ENCODE measurements at places on chromosomes 13 and 19. TPM values are rescaled to one million over a fixed set of nuclear protein-coding genes. Genes with fewer than 3 reads are reported as not detected.

- no peak for DNase-seq
Observed at GRCh38 chr19:5204212-5204611, 136.4 kb downstream of the PTPRS start.

PLPPR3 gene
- 24.0 TPM for polyA plus RNA-seq

DNA sequence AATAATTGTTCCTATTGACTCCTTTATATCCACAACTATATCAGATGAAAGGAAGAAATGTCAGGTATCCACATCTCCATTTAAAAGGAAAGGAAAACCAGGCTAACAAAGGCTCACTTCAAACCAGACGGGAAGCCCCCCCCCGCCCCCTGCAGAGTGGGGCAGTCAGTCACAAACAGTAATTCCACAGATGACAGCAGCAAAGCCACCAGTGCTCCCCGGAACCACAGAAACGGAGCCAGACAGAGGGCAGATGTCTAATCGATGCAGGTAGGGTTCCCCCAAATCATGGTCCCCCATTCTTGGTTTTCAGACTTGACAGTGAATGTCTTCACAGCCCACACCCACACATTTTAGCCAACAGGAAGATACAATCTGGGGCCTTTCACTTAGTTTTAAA lies 100.8 kb downstream of the STK24 start:
- DNase-seq: no peak

DNA sequence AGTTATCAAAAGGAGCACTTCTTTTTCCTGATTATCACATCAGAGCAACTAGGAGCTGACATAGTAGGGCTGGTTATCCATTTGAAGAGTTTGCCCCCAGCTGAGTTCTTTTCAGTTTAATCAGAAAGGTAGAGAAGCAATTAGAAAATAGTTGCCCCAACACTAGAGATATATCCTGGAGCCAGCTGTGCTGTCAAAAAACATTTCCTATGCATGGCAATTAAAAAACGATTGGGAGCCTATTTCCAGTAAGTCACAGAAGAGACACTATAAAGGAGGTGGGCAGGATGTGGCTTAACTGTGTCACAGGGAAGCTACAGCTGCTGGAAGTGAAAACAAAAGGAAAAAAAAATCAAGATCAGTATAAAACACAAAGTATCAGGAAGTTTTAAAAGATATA lies 155.7 kb upstream of the SLITRK1 start:
- DNase-seq: no peak

GRCh38 chr13:59415498-59415897 lies 748.2 kb downstream of the DIAPH3 start:
- no peak for DNase-seq

DNA sequence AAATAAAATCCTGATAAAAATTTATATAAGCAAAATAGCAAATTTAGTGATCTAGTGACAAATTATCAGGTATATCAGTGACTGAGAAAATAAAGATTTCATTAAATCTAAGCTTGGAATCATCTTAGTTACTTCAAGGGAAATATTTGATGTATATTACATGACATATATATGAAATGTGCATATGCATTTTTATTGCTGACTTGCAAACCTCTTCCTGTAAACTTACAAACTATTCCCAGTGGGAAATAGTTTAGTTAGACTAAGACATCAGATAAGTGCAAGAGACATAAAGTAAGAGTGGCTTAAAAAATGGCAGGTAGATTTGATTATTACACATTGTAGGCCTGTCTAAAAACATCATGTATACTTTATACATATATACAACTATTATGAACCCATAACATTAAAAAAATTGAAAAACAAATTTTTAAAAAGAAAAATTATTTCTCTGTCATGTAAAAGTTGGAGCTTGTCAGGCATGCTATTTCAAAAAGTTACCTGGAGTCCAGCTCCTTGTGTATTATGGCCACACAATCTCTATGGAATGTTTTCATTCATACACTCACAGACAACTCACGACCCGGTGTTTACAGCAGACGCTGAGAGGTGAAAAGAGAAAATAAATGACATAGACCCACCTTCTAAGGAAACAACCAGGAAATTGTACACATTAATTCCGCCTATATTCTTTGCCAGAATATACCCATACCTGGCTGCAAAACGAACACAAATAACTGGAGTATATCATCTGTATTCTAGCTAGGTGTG lies 724.5 kb downstream of the SLITRK6 start:
- no peak for DNase-seq

DNA sequence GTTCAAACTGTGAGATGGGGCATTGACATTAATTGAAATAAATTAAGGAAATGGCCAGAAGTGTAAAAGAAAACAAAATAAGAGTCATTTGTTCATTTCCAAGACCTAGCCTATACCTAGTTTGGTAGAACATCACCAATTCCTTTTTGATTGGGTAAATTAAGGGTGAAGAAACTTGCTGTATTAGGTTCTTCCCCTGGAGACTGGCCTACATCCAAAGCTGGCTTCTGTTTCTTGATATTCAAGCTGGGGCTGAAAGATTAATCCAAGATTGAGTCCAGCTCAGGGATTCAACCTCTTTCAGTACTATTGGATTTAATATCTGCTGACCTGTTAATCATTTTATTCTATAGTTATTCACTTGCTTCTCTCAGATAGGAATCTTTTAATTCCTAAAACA lies 183.2 kb downstream of the GPC6 start:
- no peak for DNase-seq

All from left renal cortex interstitium (tissue), 4 donors.